ENCODE measurements at places on chromosomes 16 and 17.

GRCh38 chr17:49357516-49357915 is 4.5 kb downstream of the ZNF652 start:
- H3K4me3 ChIP-seq, result no peak overlapping the region
- H3K36me3 ChIP-seq, result no peaks in the 10 kb centered on the region
- no peak overlapping the region for H3K27ac ChIP-seq

DNA sequence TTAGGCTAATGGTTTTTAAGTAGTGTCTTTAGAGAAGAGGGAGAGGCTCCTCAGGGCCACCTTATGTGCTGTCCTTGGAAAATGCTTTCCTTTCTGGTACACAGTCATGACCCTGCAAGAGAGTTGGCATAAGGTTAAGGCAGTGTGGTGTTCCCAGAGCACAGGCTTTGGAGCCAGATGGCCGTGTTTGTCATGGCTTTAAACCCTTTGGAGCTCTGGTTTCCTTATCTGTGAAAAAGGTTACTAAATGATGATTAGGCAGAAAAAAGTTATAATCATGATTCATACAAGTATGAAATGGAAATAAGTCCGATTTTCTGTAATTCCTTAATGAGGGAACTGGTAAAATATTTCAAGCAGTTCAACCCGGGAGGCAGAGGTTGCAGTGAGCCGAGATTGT is 13.2 kb downstream of the UTP4 start:
- peaks cover 36% of the 10 kb centered on the region for H3K36me3 ChIP-seq
- no peaks in the 10 kb centered on the region for H3K4me1 ChIP-seq
- no peak overlapping the region for H3K27ac ChIP-seq
- no peaks in the 10 kb centered on the region for H3K27me3 ChIP-seq

DNA sequence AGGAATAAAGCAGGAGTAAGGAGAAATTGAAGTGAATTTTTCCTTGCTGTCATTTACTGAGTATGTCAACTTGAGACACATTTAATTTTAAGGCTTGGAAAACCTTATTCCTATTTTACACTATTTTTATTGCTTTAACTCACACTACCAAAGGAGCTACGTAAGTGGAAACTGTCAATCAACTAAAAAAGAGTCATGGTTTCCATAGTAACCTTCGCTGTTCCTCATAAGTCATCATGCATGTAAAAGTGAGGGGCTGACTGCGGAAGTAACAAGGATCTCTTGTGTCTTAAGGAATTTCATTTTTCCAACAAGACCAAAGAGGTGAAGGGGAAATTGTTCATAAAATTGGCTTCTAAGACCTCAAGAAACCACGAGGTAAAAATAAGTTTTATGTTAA is 516.2 kb upstream of the CA10 start:
- no peak overlapping the region for H3K27ac ChIP-seq
- no peaks in the 10 kb centered on the region for H3K27me3 ChIP-seq
- no peak for DNase-seq
- no peaks in the 10 kb centered on the region for H3K4me1 ChIP-seq
- no peak overlapping the region for H3K4me3 ChIP-seq

- no peak overlapping the region for H3K27ac ChIP-seq
- H3K4me3 ChIP-seq, result no peak overlapping the region
- H3K4me1 ChIP-seq, result no peaks in the 10 kb centered on the region
- DNase-seq, result no peak
These were observed 126.4 kb downstream of the KCNJ2 start for GRCh38 chr17:70295731-70296130.

DNA sequence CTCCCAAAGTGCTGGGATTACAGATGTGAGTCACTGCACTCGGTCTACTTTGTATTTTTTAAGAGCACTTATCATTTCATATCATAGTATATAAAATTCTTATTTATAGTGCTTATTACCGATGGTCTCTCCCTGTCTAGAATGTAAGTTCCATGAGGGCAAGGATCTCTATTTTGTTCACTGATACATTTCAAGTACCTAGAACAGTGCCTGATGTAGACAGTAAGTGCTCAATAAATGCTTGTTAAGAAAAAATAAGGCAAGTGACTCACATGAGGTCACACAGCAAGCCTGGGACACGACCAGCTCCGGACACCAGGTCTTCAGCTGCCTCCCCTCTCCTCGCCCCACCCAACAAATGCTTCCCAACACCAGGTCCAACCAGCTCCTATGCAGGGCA is 23.9 kb downstream of the TRPV3 start:
- no peaks in the 10 kb centered on the region for H3K36me3 ChIP-seq
- H3K4me3 ChIP-seq, result no peak overlapping the region
- H3K27ac ChIP-seq, result no peak overlapping the region
- no peaks in the 10 kb centered on the region for H3K27me3 ChIP-seq
- H3K4me1 ChIP-seq, result no peaks in the 10 kb centered on the region
- DNase-seq, result no peak

- H3K36me3 ChIP-seq, result no peaks in the 10 kb centered on the region
- DNase-seq, result no peak
- no peak overlapping the region for H3K4me3 ChIP-seq
- H3K4me1 ChIP-seq, result no peaks in the 10 kb centered on the region
These were observed 126.2 kb upstream of the RPL38 start for GRCh38 chr17:74077231-74077630.
